Left colon (tissue), 2 donors: ENCODE measurements at places on chromosomes 2 and 18.

GRCh38 chr2:3022841-3023372 lies 354.7 kb downstream of the EIPR1 start:
- DNase-seq = no peak

GRCh38 chr18:78080761-78081160 lies 831.1 kb downstream of the GALR1 start:
- DNase-seq = no peak

- DNase-seq = no peak
These were observed 194.9 kb downstream of the CTIF start for GRCh38 chr18:48733643-48734253.

DNA sequence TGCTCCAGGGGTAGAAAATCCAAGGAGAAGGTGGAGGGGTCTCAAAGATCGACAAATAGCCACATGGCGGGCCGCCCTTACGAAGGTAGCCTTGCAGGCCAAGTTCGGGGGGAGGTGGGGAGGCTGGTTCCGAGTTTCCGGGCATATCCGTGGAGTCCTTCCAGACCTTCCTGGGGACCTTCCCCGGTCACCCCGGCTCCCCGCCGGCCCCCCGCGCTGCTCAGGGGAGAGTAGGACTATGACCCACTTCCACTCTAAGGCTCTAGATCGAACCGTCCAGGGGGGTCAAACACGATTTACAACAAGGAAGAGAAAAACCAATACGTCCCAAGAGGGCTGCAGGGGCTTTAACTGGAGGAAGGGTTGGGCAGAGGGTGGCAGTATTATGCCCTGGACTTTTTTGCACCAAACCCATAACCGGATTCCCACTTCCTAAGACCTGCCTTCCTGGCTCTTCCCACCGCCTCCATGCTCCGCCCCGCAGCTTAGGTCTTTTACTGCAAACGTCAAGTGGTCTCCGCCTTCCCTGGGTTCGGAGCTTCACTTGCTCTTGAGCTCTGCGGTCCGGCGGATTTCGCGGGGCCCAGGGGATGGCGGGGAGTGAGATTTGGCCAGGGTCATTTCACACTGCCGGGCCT lies 779 bp upstream of the LYPD6 start:
- DNase-seq = peak; percentile 75
